Right renal pelvis (tissue), 4 donors: ENCODE measurements at places on chromosomes 6 and 20. TPM values are rescaled to one million over a fixed set of nuclear protein-coding genes. Genes with fewer than 3 reads are reported as not detected.
A peak's percentile ranks its signal among the peaks of the same experiment; 100 is the strongest.

The PDE10A gene
- 20.2 TPM for polyA plus RNA-seq

The OXT gene
- polyA plus RNA-seq = 1.0 TPM

- no peak for DNase-seq
These were observed 744 bp downstream of the STAU1 start for GRCh38 chr20:49187330-49187850.

DNA sequence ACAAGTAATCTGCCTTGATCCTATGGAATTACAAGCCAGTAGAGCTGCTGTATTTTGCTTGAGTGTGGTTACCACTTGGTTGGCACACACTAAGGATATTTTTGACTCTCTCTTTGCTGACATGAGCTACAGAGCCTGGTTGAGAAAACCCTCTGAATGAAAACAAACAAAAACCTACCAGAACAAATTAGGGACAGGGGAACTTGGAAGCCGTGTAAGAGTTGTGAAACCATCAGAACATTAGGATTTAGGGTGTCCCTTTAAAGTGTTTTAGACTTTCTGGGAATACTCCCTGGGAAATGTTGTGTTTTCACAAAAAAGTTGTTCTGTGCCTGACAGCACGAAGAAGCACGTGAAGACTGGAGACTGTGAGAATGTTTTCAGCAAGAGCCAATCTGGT, 20.5 kb upstream of the PDE7B start:
- DNase-seq = no peak

The COL19A1 gene
- polyA plus RNA-seq = 2.3 TPM

DNA sequence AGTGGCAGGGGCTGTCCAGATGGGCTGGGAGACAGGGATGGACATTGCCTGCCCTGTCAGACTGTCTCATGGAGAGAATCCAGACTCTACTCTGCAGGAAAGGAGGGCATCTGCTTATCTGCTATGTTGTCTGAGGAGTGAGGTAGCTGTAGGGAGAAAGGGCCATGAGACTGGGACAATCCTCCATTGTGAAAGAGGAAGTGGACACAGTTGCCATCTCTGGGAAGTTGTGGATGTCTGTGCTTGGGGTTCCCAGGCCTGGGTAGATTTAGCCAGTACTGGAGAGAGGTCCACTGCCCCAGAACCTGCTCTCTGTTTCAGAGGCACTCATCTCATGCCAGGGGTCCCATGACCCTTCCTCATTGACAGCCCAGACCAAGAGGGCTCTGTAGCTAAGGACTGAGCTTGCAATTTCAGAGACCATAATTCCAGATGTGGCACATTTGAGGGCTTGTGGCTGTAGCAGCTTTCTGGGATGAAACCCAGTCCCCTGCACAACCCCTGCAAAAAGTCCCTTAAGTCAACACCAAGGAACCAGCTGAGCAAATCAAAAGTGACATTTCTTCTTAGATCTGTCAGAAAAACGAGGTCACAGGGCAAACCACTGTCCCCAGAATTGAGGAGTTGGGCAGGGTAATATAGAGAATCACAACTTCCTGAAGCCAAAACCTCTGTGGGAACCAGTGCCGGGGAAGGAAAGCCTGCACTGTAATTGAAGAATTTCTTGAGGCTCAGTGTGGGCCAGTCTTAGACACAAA, 4.1 kb upstream of the SIRPG start:
- no peak for DNase-seq

- no peak for DNase-seq
These were observed 48.3 kb upstream of the MRAP2 start for GRCh38 chr6:83985308-83985713.

GRCh38 chr20:62607366-62608217, 34.7 kb upstream of the SLCO4A1 start:
- DNase-seq = no peak

DNA sequence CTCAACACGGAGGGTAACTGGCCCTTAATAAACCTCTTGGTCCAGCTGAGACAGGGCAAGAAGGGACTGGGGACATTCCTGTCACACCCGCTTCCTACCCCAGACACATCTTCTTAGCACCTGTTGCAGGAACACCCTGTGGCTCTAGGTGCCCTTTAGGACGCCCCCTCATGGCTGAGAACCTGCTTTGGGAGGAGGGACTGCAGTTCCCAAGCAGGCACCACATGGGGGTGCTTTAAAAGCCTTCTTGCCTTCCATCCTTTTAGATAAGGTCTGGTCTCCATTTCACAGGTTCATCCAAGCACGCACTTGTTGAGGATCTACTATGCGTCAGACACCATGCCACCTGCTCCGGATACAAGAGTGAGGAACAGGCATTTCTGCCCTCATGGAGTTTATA, 26.6 kb downstream of the NSFL1C start:
- no peak for DNase-seq

The HMGN3 gene
- 365 TPM for polyA plus RNA-seq

DNA sequence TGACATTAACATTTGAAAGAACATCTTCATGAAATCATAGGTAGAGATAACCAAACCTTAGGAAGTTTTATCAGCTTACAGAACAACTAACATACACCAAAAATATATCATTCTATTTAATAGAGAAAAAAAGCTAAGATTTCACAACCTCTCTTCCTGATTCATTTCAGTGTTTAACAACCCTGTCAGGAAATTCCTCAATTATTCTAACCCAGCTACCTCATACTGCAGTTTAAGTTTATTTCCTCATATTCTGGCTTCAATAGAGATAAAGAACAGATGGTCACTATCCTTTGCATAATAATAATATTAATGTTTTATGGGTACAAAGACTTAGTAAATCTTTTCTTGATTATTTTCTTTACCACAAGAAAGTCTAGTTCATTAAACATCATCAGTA, 112.9 kb upstream of the HSF2 start:
- no peak for DNase-seq

- no peak for DNase-seq
These were observed 15.7 kb downstream of the AURKA start for GRCh38 chr20:56376331-56376730.

DNA sequence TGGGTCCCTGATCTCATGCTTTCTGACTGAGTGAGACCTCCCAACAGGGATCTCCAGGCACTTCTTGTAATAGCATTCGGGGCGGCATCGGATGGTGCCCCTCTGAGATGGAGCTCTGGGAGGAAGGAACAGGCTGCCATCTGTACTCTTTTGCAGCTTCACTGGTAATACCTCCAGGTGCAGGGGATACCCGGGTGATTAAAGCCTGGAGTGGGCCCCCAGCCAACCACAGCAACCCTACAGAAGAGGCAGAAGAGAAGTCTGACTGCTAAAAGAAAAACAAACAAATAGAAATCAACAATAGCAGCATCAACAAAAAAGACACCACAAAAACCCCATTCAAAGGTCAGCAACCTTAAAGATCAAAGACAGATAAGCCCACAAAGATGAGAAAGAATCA, 19.1 kb upstream of the PGK2 start:
- no peak for DNase-seq

- peak; percentile 70 for DNase-seq
These were observed 33.1 kb upstream of the LCA5 start for GRCh38 chr6:79570129-79571029.

The LHFPL5 gene
- polyA plus RNA-seq = 0.17 TPM

The BMP7 gene
- polyA plus RNA-seq = 110 TPM

The QRSL1 gene
- polyA plus RNA-seq = 15.6 TPM

The LY6G6D gene
- polyA plus RNA-seq = 0.82 TPM

- DNase-seq = no peak
These were observed 22.7 kb upstream of the CTAGE9 start for GRCh38 chr6:131733376-131734016.

- DNase-seq = no peak
These were observed 12.5 kb upstream of the FERMT1 start for GRCh38 chr20:6135347-6135746.

DNA sequence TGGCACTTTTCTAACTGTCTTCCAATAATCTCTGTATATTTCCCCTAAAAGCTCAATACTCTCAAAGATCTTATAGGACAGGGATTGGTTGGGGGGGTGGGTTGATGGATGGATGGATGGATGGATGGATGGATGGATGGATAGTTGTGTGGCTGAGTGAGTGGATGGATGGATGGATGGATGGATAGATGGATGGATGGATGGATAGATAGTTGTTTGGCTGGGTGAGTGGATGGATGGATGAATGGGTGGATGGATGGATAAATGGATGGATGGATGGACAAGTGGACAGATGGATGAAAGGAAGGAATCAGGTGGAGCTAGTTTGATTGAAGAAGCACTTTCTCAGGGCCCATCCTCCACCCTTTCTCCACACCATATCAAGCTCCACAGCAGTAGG, 388.8 kb downstream of the CDC5L start:
- DNase-seq = no peak

DNA sequence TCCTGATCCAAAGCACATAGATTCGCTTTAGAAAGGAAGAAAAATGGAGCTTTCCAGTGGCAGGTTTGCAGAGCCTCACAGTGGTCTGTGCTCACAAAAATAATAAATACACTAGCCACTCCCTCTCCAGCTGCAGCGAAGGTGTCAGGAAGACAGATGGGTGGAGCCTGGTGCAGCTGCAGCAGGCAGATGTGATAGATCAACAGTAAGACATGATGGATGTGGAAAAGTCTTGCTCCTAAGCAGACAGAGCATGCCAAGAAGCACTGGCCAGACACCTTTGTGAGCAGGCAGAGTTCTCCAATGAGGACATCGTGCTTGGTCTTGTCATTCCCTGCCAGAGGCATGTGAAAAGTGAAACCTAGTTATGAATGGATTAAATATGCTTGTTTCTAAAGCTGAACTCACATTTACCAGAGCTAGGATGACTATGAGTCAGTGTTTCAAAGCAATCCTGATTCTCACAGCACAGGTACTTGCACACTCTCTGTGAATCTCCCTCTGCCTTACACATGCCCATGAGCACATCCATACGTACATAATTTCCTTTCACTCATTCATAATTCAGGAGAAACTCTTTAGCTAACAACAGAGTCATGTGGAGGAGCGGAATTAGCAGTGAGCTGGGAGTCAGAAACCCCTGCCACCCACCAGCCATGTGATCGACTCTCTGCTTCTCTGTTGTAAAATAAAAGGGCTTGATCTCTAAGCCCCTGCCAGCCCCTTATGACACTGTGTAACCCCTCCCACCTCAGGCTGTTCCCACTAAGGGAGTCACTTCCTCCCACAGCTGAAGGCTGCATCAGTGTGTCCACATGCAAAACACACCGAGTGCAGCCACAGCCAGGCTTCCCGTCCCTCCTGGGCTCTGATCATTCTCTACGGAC, 111.2 kb downstream of the SCML4 start:
- no peak for DNase-seq

- no peak for DNase-seq
These were observed 28.8 kb upstream of the GNRH2 start for GRCh38 chr20:3014662-3015061.

GRCh38 chr6:11209906-11210305, 22.6 kb downstream of the NEDD9 start:
- no peak for DNase-seq

The APCDD1L gene
- polyA plus RNA-seq = 10.2 TPM

DNA sequence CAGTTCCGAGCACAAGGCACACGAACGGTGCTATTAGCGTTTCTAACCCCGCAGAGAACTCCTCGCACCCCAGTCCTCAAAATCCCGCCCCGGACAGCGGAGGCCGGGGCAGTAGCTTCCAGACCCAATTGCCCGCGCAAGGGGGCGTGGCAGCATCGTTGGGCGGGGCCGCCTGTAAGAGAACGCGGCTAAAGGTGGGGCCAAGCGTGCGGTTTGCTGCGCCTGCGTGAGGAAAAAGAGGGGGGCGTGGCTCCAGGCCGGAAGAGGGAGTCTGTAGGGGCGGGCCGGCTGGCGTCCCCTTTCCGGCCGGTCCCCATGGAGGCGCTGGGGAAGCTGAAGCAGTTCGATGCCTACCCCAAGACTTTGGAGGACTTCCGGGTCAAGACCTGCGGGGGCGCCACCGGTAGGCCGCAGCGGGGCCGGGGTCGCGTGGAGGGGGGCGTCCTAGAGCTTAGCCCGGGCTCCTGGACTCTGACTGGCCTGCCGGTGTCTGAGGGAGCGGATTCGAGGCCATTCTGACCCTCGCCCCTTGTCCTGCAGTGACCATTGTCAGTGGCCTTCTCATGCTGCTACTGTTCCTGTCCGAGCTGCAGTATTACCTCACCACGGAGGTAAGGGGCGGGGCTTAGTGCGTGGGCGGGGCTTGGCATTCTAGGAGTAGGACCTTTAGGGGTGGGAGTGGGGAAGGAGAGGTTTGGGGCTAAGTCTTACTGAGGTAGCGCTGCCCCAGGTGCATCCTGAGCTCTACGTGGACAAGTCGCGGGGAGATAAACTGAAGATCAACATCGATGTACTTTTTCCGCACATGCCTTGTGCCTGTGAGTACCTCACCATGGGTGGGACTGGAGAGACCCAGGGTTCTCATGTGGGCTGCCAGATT, at the start of gene ERGIC3:
Gene ERGIC3, plus strand, starts transcription at position 296 of the 880 bp plus-strand sequence. Its CDS starts 20 bp downstream, at position 316.
- peak; percentile 91 for DNase-seq

DNA sequence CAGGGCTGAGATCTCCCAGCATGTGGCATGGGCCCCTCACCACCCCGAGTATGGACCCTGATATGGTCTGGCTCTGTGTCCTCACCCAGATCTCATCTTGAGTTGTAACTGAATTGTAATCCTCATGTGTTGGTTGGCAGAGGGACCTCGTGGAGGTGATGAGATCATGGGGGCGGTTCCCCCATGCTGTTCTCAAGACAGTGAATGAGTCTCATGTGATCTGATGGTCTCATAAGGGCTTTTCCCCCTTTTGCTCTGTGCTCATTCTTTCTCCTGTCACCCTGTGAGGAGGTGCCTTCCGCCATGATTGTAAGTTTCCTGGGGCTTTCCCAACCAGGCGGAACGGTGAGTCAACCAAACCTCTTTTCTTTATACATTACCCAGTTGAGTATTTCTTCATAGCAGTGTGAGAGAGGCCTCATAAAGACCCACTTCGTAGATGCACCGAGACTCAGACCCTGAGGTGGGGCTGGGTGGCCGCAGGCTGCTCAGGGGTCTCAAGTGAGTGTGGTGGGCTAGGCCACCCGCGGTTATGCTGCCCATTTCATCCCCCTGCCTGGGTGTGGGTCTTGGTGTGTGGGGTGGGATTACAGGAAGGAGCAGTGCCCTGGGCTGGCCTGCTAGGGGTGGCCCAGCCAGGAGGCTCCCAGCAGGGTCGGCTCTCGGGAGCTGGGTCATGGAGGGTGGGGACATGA, 26.2 kb upstream of the GATA5 start:
- no peak for DNase-seq

The RGS17 gene
- polyA plus RNA-seq = 2.9 TPM

The EPPIN gene
- 0.36 TPM for polyA plus RNA-seq
